Activated naive CD4-positive, alpha-beta T cell treated with anti-CD3 and anti-CD28 coated beads, Interleukin-2, amount 50 U/mL, for 16 hours (primary cell): ENCODE measurements at places on chromosomes 3 and 15.

- DNase-seq, result no peak
These were observed 133.0 kb upstream of the THBS1 start for GRCh38 chr15:39447881-39448280.

DNA sequence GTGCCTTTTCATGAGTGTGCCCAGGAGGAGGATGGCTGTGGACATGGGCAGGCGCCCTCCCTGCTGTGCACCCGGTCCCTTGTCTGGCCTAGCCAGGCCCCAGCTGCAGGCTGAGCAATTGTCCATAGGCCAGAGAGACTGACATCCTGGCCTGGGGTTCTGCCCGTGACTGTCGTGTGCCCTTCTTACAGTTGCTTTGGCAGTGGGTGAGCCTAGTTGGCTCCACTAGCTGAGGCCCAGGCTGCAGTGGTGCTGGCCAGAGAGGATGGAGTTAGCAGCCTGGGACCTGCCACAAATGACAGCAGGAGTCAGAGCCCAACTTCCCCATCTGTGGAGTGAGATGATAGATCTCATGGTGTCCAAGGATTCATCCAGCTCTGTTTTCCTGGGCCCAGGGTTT is 9.0 kb upstream of the CHRNB4 start:
- no peak for DNase-seq

DNA sequence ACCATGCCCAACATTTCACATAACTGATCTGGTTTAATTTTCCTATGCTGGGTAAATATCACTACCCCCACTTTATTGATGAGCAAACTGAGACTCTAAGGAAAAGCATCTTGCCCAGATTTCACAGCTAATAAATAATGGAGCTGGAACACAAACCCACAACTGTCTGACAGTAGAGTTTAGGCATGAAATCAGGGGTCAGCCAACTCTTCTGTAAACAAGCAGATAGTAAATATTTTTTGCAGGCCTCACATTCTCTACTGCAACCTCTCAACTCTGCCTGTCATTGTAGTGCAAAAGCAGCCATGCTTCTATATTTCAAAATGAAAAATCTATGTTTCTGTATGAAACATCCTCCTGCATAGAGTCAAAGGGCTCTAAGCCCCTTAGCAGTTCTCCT is 111.5 kb downstream of the ERC2 start:
- DNase-seq, result no peak

GRCh38 chr15:100308608-100309007 is 33.2 kb downstream of the ADAMTS17 start:
- no peak for DNase-seq

DNA sequence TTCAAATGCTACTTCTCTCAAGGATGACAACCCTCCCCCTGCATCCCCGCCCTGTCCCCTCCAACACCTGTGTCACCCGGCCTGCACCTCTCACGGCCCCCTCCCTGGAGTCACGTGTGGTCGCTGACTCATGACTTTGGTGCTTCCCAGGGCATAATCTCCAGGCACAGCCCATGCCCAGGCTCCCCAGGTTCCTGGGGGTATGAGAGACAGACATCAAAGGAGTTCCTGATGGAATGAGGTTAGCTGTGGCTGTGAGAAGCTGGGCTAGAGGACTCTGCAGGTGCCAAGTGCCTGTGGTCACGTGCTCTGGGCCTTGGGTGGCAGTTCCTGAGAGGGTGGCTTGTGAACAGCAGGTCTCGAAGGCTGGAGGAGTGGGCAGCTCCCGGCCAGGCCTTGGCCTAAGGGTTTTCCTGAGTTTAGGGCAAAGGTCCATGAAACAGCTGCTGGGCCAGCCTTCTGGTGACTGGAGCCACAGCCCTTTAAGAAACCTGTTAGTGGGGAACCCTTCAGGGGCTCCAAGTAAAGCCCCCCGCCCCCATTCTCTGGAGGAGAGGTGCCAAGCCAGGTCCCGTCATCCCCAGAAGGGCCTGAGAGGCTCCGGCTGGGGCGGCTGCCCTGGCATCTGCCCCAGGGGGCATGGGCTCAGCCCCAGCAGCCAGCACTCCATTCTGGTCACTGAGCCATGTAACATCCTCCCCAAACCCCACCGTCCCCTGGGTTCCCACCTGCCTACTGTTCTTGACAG is 230.0 kb downstream of the XXYLT1 start:
- no peak for DNase-seq

GRCh38 chr3:129936757-129937156 is 37.8 kb upstream of the TRH start:
- no peak for DNase-seq

DNA sequence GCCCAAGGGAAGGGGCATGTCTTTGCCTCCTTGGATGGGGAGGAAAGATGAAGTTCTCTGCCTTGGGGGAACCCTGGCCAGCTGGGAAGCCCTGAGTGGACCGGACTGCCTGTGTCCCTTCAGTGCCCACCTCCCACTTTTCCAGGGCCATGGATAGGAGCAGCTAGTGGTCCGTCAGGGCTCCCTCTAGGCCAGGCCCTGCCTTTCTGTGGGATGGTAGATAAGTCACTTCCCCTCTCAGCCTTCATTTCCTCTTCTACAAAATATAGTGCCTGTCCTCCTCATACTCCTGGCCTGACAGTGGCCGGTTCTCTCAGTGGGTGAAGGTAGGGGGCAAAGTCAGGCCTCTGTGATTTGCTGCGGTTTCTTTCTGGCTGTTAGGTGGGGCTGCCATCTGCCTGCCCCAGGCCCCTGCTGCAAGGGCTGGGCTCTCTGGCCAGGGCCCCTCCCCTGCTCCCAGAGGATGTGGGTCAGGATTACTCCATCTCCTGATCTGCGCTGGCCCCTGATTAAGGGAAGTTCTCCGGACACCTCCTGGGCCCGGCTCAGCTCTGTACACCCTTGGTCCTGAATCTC is 1.4 kb downstream of the PLEKHO2 start:
- DNase-seq, result no peak
